Right renal pelvis (tissue), 4 donors: ENCODE measurements at places on chromosomes 16 and 17. TPM values are rescaled to one million over a fixed set of nuclear protein-coding genes. Genes with fewer than 3 reads are reported as not detected.

Gene ALOX15
- polyA plus RNA-seq = 1.1 TPM

Gene GUCY2D
- 0.37 TPM for polyA plus RNA-seq

Gene AIPL1
- 0.10 TPM for polyA plus RNA-seq

Gene ITGAD
- polyA plus RNA-seq = 0.07 TPM

DNA sequence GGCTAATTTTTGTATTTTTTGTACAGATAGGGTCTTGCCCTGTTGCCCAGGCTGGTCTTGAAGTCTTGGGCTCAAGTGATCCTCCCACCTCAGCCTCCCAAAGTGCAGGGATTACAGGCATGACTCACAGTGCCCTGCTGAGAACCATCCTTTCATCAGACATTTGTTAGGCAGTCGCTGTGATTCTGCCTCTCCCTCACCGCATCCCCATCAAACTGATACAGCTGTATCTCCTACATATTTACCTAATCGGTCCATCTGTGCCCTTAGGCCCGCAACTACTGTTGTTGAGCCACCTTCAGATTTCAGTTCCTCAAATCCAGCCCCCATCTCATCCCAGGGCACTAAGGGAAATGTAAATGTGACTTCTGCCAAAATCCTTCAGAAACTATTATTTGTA lies 2.0 kb upstream of the SLC43A2 start:
- no peak for DNase-seq

DNA sequence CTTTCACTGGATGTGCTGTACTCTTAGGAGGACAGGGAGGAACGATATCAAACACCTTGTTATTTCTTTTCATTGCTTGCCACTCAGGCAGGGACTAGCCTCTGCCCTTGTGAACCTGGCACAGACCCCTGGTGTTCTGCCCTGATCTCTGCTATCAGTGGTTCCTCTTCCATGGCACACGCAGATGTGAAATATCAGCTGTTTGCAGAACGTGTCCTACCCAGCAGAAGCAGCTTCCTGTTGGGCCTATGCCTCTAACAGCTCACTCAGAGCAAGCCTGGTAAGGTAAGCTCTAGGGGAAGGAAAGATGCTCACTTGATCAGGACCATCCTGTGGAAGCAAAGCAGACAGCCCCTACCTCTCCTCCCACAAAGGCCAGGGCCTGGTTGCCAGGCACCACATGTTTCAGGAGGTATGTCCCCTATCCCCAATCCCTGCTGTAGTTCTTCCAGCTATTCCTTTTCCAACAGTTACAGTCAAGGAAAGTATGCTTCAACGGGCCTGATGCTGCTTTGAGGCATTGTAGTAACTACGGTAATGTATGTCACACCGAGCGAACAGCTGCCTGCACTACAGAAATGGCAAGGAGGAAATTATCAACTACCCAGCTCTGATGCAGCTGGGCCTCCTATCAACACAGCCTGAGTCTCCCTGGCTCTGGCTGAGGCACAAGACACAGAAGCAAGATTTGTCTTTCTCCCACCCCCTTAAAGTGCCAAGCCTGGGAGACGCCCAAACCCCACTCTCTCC lies 41.3 kb upstream of the GFOD2 start:
- DNase-seq = no peak

DNA sequence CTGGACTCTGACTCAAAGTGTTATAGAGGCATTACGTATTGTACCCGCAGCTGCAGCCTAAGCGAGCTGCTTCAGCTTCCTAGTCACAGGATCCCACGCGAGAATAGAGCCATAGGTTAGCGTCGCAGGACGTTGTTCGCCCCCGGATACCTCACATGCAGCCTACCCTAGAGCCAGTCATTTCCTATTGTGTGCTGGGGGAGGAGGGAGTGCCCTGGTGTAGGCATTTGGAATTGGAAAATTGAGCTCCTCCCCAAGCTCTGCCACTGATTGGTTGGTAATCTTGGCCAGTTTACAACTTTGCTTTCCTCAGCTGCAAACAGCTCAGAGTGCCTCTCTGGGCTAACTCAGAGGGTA lies 530 bp downstream of the NAA60 start:
- no peak for DNase-seq

DNA sequence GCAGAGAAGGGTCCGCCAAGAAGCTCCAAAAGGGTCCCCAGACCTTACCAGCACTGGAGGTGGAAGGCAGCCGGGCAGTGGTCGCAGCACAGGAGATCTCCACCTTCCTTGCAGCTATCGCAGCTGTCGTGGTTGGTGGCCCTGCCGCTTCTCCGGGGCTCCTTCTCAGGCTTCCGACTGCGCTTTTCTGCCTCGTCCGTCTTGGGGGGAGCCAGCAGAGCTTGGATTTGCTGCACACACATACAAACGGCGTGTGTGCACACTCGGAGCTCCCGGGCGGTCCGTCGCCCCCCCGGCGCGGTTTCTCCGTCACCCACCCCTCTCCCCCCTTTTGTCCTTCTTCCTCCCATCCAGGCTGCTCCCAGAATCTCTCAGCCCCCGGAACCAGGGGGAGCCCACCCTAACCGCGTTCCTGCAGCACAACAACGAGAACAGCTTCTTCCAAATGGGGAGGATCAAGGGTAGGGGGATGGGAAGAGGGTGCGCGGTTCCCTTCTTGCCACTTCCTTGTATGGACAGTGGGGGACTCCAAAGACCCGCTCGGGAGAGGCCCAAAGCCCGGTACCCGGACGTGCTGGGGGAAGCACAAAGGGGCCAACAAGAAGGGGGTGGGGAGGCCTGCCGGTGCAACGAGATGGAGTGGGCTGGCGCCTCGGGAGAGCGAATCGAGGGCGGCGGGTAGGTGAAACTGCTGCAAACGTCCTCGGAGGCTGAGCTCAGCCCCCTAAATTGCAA lies 1.1 kb downstream of the PHF12 start:
- no peak for DNase-seq

DNA sequence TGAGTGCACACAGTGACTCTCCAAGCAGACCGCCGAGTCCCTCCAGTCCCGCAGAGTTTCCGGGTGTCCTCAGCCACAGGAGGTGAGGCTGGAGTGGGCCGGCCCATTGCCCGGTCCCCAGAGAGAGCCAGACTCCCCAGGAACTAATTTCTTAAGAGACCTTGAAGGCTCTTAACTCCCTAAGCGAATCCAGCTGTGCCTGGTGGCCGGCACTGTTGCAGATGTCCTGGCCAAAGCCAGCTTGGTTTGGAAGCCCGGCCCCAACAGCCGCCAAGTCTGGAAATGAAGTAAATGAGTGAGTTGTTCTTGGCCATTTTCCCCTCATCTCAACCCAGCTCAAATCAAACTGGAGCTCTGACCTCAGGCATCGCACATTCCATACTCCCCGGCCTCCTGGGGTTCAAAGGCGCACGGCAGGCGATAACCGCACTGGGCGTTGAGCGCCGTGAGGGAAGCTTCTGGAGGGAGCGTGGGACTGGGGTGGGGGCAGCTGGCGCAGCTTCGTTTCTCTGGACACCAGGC lies 42.0 kb downstream of the CMIP start:
- DNase-seq = no peak

- no peak for DNase-seq
Observed at GRCh38 chr17:17021194-17021863, 20.9 kb upstream of the MPRIP start.

GRCh38 chr16:1126044-1126443 lies 26.9 kb upstream of the CACNA1H start:
- no peak for DNase-seq

- no peak for DNase-seq
Observed at GRCh38 chr16:68475071-68475470, 26.8 kb upstream of the SMPD3 start.
